Urinary bladder (tissue), 4 donors: ENCODE measurements at places on chromosomes 5 and 9. TPM values are rescaled to one million over a fixed set of nuclear protein-coding genes. Genes with fewer than 3 reads are reported as not detected.

DNA sequence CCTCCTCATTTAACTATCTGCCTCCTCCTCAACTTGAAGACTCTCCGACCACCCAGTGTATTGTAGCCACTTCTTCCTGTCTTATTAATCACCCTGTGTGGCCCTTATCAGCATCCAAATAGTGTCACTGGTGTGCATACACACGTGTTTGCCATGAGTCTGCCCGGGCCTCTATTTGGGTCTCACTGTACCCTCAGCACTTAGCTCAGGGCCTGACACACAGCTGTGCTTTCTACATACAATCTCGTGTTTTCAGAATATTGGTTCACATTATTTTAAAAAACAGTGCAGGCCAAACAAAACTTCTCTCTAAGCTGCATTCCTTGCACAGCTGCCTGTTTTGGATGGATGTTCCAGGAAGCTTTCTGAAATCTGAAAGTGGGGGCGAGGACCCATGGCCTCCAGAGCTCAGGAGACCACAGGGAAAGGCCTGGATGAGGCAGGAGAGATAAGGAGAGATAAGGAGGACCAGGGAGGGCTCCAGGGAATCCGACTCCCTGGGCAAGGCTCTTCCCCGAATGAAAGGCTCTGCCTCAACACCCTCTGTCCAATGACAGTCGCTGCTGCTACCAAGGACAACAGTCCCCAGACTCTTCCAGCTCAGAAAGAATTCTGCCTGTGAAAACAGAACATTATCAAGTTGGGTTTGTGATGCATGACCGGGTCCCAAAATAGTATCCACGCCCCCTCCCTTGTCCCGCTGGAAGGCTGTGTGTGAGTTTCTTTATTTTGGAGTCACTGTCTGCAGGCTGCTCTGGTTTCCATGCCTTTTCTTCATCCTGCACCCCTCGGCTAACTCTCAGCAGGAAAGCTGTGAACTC lies 255.6 kb downstream of the NSG2 start:
- DNase-seq: no peak

- no peak for DNase-seq
Observed at GRCh38 chr5:160486573-160486972, 64.9 kb downstream of the PTTG1 start.

DNA sequence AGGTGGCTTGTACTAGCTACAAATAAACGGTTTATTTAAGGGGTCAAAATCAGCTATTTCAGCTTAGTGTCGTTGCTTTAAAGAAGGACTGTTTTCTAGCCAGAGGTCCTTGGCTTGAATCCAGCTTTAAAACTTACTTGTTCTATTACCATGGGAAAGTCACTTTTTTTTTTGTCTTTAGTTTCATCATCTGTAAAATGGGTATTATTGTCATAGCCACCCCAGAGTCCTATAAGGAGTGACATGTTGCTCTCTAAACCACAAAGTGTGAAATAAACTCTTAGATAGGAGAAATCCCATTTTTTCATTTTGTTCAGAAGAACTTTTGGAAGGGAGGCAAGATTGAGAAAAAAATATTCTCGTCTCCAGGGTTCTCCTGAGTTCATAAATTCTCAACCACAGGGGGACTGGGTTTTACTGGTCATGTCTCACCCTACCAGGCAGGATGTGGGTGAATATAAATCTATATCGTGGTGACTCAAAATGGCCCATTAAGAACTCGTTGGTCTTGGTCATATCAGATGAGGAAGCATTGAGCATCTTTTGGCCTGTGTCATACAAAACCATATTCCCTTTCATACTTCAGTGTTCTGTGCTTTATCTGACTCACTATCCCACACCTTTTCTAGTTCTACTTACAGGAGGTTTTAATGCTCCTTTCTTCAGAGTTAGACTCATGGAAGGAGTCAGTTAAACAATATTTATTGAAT lies 202.7 kb upstream of the NR3C1 start:
- DNase-seq: no peak

DNA sequence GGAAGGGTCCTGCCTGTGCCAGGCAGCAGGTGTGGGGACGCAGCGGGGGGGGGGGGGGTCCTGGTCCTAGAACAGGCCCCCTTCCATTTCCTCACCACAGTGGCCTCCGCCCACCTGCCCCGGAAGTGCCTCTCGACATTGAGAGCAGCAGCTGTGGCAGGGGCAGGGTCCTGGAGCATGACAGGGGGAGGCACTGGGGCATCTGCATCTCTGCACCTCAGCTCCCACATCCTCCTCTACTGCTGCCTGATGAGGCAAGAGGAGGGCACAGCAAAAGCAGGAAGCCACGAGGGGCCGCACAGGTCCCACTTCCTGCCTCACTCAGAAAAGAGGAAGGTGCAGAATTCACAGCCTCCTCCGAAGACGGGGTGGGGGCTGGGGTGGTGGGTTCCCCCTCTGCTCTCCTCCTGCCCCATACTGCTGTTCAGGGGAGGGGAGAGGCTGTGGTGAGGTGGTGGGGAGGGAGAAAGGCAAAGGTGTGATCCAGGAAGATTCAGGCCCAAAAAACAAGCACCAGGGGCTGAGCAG lies 14.8 kb downstream of the AKNA start:
- DNase-seq: no peak

- no peak for DNase-seq
Observed at GRCh38 chr5:151592855-151593408, 1.8 kb upstream of the FAT2 start.

- no peak for DNase-seq
Observed at GRCh38 chr5:31717561-31717960, 78.6 kb downstream of the PDZD2 start.

- no peak for DNase-seq
Observed at GRCh38 chr9:75133396-75133795, 45.1 kb downstream of the OSTF1 start.

DNA sequence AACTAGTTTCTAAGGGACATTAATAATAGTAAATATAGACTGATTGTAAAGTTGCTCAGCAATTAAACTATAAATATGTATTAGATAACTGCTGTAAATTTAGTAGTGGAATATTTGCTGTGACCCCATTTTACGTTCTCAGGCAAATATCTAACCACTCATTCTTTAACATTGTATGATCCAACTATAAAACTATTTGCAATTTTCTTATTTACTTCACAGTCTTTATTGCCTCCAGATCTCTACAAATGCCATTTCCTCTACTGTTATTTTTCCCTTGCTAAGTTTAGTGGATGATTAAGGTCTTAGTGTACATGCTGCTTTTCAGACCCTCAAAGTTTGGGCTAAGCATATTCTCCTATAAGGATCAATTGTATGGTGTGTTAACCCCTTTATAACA lies 526.2 kb upstream of the ST8SIA4 start:
- no peak for DNase-seq

DNA sequence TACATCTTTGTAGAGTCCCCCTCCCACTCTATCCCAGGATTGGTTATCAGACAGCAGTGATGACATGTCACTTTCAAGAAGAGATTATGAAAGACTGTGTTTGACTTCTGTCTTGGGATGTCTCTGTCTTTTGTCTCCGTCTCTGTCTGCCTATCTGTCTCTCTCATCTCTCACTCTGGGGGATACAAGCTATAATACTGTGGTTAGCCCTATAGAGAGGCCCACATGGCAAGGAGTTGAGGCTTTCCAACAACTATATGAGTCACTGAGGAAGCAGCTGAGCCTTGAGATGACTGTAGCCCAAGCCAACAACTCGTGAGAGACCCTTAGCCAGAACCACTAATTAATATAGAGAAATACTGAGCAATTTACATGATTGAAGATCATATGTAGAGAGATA lies 284.8 kb downstream of the PDE4D start:
- DNase-seq: no peak

- DNase-seq: no peak
Observed at GRCh38 chr9:20550326-20550725, 72.0 kb downstream of the MLLT3 start.

The SPINK6 gene
- total RNA-seq: not detected

DNA sequence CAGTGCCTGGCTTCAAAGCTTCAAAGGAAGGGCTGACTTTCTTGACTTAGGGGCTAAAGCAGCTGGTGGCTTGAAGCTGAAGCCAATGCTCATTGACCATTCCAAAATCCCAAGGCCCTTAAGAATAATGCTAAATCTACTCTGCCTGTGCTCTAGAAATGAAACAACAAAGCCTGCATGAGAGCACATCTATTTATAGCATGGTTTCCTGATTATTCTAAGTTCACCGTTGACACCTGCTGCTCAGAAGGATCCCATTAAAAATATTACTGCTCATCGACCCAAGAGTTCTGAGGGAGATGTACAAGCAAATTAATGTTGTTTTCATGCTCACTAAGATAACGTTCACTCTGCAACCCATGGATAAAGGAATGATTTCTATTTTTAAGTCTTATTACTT lies 6.7 kb downstream of the TMEM174 start:
- no peak for DNase-seq

- DNase-seq: peak; percentile 83
Observed at GRCh38 chr5:72166070-72166979, 59.0 kb downstream of the MAP1B start.

- no peak for DNase-seq
Observed at GRCh38 chr5:154300207-154300883, 109.8 kb downstream of the GALNT10 start.

The FAM169A gene
- 9.0 TPM for total RNA-seq

DNA sequence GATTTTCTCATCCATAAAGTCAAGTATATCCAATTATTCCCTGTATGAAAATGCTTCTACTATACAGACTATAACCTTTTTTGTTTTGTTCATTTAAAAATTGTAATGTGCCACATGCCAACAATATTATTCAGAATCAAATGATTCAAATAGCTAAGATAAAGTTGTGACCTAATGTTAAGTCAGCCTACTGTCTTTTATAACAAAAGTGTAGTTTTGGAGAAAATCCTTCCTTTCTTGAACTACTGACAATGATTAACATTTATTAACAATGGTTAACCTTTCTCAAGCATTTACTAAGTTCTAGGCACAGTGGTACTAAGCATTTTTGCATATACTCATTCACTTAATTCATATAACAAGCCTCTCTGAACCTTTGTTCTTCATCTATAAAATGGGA lies 25.0 kb downstream of the CSF2 start:
- no peak for DNase-seq

DNA sequence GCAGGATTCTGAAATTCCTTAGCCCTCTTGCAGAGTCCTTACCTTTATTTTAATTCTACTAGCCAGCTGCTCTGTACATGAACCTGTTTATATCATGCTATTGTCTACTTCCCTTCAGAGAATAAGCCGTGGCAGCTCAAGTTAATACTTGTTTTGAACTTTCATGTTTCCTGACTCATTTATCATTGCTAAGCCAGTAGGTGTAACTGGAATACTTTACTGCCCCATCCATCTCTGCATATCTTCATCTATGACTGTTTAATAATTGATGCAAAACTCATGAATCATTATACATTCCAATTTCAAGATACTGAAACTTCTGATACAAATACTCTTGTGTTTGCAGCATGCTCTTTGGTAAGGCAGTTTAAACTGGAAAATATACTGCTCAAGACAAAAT lies 174.7 kb downstream of the PPP2R2B start:
- DNase-seq: no peak
